ENCODE measurements at places on chromosomes 1 and 21. TPM values are rescaled to one million over a fixed set of nuclear protein-coding genes. Genes with fewer than 3 reads are reported as not detected.
A peak's percentile ranks its signal among the peaks of the same experiment; 100 is the strongest.

DNA sequence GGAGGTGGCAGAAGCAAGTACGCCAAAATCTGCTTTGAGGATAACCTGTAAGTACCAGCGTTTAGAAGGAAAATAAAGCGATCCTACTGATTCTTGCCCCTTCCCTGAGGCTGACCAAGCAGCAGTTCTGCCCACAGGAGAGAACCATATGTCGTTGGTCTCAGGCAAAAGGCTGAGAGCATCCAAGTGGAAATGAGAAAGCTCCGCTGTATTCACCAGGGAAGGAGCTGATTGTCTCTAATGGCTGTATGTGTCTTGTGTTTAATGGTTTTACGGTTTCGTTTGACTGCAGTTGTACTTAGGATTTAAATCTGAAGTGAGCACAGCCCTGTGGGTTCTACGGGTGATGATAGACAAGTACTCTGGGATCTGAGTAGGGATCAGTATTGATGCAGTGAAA, 21.9 kb downstream of the FAM3B start:
- DNase-seq: no peak

GRCh38 chr1:230746617-230747016, 571 bp upstream of the CAPN9 start:
- DNase-seq: no peak

DNA sequence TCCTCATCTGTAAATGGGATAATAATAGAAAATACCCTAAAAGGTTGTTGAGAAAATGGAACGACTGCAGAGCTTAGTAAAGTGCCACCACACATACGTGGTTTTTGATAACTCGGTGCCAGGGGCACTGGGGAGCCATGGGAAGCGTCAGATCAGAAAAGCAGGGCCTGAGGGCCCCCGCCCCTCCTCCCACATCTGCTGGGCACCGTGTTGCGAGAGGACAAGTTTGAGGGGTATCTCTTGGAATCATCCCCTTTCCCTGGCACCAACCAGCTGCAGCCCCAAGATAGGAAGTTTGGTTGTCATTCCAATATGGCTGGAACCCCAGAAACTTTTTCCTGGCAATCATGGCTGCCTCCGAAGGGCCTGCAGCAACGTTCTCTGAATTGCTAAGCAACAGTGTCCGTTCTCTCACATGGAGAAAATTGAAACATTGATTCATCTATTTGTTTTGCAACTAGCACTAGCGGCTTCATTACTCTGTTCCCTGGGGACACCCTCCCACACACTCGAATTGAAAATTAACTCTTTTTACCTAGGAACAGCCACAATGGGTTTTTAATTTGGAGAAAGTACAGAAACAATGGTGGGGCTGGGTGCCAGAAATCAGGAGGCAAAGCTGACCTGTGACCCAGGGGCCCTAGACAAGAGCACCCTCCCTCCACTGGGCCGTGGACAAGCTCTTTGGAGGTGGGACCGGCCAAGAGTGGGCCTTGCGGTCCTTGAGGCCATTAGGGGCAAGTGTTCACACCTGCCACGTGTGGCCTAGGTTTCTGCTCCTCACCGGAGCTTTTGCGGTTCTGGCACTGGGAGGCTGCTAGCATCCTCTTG, 190.0 kb upstream of the VAMP3 start:
- DNase-seq: no peak

SLC45A3 gene
- total RNA-seq: 6.6 TPM

- no peak for DNase-seq
Observed at GRCh38 chr1:109136766-109137165, 22.9 kb downstream of the ELAPOR1 start.

GRCh38 chr1:8870103-8870502, 8.4 kb downstream of the ENO1 start:
- no peak for DNase-seq

- DNase-seq: no peak
Observed at GRCh38 chr1:29471487-29472313, 235.4 kb downstream of the PTPRU start.

KRTAP19-6 gene
- total RNA-seq: not detected

DNA sequence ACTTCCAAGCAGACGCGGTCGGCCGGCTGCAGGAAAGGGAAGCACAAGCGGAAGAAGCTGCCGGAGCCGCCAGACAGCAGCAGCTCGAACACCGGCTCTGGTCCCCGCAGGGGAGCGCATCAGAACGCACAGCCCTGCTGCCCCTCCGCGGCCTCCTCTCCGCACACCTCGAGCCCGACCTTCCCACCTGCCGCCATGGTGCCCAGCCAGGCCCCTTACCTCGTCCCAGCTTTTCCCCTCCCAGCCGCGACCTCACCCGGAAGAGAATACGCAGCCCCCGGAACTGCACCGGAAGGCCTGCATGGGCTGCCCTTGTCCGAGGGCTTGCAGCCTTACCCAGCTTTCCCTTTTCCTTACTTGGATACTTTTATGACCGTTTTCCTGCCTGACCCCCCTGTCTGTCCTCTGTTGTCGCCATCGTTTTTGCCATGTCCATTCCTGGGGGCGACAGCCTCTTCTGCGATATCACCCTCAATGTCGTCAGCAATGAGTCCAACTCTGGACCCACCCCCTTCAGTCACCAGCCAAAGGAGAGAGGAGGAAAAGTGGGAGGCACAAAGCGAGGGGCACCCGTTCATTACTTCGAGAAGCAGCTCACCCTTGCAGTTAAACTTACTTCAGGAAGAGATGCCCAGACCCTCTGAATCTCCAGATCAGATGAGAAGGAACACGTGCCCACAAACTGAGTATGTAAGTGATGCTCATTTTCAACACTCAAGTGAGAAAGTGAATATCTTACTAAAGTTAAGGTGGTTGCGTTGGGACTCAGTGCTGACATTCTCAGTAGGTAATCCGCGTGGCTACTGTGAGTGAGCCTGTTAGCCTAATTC, 25.5 kb downstream of the UTS2 start:
- DNase-seq: no peak

DNA sequence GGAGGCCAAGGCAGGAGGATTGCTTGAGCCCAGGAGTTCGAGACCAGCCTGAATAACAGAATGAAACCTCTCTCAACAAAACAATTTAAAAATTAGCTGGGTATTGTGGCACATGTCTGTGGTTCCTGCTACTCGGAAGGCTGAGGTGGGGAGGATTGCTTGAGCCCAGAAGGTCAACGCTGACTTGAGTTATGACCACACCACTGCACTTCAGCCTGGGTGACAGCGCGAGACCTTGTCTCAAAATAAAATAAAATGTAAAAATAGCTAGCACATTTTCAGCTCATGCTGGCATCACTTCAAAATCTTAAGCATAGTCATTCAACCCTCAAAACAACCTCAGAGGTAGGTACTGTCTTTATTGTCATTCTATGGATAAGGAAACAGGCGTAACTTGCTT, 6.4 kb downstream of the JAK1 start:
- DNase-seq: no peak

NPPA gene
- total RNA-seq: 5.5 TPM

DNA sequence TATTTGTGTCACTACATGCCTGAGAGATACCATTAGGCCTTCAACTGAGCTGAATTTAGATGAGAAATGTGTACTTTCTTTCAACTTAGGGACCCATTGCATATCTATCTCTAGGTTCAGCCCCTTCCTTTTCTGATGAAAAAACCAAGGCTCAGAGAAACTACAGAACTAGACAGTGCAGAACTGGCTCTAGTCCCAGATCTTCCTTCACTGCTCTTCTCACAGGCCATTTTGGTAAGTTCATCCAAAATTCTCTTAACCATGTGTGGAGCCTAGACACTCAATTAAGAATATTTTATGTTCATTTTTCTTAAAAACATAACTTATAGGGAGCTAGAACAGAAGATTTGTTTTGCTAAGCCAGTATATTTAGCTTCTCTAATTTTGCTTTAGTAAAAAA, 128.9 kb downstream of the ASTN1 start:
- no peak for DNase-seq

DNA sequence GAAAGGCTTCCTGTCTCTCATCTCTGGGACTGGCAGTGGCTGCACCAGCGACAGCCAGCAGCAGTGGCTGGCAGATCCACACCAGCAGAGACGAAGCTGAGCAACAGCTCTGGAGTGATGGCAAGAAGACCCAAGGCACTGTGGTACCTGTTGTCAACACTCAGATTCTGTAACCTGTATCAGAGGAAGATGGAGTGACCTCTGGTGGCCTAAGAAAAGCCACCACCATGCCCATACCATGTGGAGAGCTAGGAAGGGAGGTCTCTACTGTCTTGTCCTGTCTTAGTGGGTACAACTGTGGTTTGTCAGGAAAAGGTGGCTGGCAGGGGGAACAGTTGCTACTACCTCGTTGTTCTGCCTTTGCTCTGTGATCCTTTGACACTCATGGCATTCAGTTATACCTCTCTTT, 22.5 kb upstream of the RHBDL2 start:
- DNase-seq: no peak

DNA sequence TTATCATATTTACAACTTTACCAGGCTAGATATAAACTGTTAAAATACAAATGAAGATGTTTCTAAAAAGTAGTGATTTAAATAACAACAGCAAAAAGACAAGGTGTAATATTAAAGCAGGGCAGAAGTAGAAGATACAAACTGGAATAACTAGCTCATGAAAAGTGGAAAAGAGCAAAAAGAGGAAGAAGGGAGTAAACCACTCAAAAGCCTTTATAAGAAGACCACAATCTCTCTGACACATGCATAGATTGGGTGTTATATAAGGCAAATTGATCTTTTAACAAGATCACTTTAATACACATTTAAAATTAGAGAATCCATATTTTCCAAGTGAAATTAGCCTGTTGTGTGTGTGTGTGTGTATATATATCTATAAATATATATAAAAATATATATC, 5.0 kb downstream of the DENND1B start:
- no peak for DNase-seq

DNA sequence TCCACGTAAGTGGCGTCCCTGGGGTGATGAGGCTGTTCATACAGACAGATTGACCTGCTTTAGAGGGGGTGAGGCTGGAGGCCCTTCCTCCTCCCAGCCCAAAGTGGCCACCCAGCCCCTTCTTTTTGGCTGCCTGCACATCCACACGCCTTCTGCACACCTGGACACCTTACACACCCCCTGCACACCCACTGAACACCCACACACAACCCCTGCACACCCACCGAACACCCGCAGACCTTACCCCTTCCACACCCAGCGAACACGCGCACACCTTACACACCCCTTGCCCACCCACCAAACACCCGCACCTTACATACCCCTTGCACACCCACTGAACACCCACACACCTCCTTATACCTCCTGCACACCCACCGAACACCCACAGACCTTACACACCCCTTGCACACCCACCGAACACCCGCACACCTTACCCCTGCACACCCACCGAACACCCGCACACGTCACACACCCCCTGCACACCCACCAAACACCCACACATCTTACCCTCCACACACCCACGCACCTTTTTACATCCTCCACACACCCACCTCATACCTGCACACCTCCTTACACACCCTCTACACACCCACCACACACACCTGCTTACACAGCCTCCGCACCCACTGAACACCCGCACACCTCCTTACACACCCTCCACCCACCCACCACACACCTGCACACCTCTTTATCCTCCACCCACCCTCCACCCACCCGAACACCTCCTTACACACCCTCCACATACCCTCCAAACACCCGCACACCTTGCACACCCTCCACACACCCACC, 37.7 kb downstream of the COQ8A start:
- DNase-seq: no peak

SMPDL3B gene
- not detected for total RNA-seq

GRCh38 chr1:21574466-21575151, 65.4 kb downstream of the ALPL start:
- DNase-seq: peak; percentile 85

GAS5 gene
- 48.8 TPM for total RNA-seq

GRCh38 chr1:40421431-40422384, 28.6 kb upstream of the ZFP69B start:
- DNase-seq: no peak

FASLG gene
- 0.12 TPM for total RNA-seq

DNA sequence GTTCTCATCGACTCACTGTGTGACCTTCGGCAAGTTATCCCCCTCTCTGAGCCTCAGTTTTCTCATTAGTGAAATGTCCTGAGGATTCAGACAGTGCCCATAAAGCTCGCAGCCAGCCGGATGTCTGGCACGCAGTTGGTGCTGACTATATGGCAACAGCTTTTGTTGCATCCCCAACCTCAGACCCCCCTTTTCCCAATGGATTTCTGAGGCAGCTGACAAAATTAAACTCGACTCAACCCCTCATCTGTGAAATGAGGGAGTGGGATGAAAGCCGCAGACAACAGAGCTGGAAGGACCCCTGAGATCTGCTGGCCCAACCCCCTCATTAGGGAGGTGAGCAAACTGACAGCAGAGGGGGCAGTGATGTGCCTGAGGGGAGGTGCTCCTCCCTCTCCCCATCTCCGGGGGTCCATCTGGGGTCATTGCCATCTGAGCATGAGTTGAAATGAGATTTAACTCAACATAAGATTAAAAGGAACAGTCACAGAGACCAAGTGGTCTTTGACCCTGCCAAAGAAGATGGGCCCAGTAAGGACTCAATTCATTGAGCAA, 40.4 kb downstream of the NKAIN1 start:
- DNase-seq: no peak

OR14K1 gene
- total RNA-seq: not detected

DNA sequence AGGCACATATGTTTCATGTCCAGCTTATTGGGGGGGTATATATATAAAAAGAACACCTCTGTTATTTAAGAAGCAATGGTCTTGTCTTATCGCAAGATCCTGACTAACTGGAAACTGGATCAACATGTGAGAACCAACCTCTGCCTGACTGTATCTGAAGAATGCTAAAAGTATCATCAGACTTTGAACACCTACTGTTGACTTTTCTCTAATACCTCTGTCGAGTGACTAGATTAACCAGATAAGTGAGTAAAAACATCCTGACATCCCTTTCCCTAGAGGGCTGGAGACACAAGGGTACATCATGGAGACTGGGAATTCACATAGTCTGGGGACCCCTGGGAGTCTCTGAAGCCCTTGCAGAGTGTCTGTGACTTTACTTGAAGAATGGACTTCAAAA, 26.3 kb upstream of the PIGC start:
- no peak for DNase-seq
